GM23338 (cell line): ENCODE measurements at places on chromosomes 2 and 18.

- DNase-seq: peak; percentile 84
Observed at GRCh38 chr2:8986327-8986976, 17.0 kb downstream of the MBOAT2 start.

- no peak for DNase-seq
Observed at GRCh38 chr18:3645384-3646156, 195.6 kb downstream of the TGIF1 start.

DNA sequence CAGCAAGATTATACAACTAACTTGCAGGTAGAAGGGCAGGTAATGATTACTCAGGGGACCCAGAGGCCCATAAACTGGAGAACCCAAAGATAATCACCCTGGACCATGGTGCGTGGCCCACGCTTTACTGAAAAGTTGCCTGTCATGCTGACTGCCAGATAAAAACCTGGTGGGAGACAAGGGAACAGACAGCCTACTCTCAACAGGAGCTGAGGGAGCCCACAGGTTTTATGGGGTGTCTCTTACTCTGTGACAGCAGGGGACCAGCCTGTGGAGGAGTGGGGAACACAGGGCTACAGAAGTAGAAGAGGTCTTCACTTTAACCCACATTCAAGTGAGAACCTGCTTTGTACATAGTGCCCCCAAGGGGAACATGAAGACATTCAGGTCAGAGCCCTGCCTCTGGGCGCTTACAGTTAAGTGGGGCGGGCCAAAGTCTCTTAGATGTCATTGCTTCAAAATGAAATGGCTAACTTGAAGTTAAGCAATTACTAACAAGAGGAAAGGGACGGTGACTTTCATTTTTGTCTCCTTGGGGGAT lies 60.4 kb downstream of the DHRS9 start:
- DNase-seq: no peak

GRCh38 chr2:39216346-39217191 lies 27.2 kb downstream of the CDKL4 start:
- DNase-seq: no peak

DNA sequence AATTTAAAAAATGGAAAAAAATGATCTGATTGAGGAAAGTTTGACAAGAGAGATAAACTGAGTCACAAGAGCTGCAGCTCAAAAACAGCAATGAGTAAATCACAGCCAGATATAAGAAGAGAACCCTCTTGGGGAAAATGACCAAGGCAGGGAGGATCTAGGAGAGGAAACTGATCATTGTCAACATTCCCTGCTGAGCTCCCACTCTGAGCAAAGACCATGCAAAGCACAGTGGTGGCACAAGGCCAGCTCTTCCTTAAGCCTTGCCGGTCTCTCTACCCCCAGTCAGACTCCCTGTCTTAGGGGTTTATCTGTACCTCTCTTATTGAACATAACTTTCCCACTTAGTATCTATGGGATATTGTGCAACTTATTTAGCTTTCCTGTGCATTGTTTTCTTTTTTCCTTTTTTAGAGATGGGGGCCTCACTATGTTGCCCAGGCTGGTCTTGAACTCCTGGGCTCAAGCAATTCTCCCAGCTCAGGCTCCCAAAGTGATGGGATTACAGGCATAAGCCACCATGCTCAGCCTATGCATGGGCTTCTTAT lies 54.0 kb upstream of the PPP1CB start:
- no peak for DNase-seq

DNA sequence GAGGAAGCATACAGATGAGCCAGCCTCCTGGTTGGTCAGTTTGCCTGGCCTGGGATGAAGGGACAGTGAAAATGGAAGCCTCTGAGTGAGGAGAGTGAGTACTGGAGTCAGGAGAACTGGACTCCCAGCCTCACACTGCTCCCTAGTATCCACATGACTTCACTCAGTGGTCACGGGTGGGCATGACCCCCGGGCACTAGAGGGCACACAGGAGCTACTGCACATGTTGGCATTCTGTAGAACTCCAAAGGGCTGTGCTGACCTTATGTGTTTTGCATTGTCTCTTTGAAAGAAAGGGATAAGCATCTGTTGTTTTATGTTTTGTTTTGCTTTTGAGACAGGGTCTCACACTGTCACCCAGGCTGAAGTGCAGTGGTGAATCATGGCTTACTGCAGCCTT lies 23.7 kb downstream of the NCAPH start:
- no peak for DNase-seq

DNA sequence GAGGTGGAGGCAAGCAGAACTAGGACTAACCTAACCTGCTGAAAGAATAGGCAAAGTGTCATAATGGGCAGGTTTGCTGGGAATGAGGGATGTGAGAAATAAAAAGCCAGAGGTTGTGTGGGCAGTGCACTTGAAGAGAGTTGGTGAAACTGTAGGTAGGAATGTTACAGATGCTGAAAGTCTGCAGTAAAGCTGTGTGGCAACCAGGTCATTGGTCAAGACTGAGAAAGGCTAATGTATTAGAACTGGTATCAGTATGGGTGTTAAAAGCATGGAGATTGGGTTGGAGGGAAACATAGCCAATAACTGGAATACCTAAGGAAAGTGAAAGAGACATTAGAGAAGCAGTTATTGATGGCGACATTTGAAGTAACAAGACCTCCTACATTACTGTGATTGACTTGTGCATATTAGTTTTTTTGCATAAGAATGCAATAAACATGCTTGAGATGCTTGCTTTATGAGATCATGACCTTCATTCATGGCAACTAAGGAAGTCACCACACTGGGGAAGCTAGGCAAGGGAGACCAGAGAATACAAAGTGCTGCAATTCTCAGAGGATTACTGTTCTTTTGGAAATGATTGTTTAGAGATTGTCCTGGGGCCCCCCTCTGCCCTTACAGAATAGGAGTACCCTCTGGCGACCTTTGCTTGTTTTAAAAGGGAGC lies 11.8 kb downstream of the GULP1 start:
- DNase-seq: peak; percentile 92
